DMS53 (cell line): ENCODE measurements at places on chromosomes 5 and 9.
A peak's percentile ranks its signal among the peaks of the same experiment; 100 is the strongest.

- DNase-seq = no peak
Observed at GRCh38 chr5:75366787-75367186, 29.8 kb downstream of the HMGCR start.

GRCh38 chr9:74463825-74464224 lies 33.3 kb upstream of the RORB start:
- DNase-seq = no peak

GRCh38 chr5:65835191-65835590 lies 91.2 kb upstream of the ERBIN start:
- DNase-seq = no peak

GRCh38 chr9:122274055-122274454 lies 9.4 kb downstream of the MRRF start:
- DNase-seq = no peak

GRCh38 chr9:121700832-121701419 lies 49.5 kb downstream of the DAB2IP start:
- DNase-seq = no peak

- DNase-seq = no peak
Observed at GRCh38 chr5:17096952-17097695, 120.3 kb upstream of the BASP1 start.

DNA sequence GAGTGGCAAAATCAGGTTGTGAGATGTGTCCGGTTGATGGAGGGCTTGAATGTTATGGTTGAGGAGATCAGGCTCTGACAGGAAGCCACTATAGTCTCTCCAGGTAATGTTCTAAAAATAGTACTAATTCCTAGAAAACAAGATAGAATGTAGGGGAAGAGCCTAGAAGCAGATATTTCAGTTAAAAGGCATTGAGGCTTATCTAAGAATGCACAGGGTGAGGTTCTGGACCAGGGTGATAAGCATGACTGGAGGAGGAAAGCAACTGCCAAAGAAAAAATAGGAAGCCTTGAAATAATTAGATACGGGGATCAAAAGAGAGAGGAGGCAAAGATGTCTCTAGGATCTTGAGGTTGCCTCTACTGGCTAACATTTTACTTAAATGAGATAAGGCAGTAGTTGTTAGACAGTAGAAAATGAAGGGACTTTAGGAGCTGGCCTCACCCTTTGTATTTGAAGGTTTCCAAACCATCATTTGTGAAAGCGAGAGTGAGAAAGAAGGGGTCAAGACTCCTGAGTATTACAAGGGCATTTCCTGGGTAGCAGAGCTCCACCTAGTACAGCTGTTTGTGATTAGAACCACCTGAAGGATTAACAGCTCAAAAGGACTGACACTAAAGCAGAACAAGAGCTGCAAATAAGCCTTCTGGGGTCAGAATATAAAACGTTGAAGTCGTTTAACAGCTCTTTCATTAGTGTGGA lies 15.4 kb upstream of the ARL15 start:
- no peak for DNase-seq

DNA sequence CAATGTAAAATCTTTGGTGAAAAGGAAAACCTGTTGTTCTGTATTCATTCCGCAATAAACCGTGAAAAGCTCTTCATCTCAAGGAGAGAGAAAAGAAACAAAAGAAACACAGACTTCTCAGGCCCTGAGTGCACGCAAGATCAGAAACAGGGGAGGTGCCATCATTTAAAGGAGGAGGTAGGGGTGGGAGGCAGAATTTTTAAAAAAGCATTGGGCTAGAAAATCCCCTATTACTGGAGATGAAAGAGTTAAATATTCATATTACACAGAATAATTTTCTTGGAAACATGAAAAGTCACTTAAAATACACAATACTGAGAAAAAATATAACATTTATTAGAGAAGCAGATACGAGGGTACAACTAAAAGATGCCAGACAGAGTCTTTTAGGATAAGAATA lies 56.3 kb downstream of the USP20 start:
- no peak for DNase-seq

- DNase-seq = no peak
Observed at GRCh38 chr5:31738199-31738598, 99.3 kb downstream of the PDZD2 start.

GRCh38 chr9:105911104-105911911 lies 217.0 kb downstream of the TMEM38B start:
- no peak for DNase-seq

GRCh38 chr5:36610621-36611020 lies 4.2 kb downstream of the SLC1A3 start:
- no peak for DNase-seq

DNA sequence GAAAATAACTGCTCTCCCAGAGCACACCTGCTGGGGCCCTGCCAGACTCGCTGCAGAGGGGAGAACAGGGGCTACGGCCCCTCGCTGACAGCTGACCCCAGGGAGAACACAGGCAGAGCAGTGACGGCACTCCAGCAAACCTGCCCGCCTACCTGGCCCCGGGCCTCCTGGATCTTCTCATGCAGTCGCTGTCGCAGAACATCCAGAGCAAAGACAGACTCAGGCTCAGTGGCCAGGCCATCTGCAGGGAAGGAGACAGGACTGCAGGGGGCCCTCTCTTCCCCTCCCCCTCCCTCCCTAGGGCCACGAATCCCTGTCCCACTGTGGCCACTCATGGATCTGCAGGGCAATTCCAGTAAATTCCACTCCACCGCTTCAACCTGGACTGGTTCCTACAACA lies 2.4 kb downstream of the SURF6 start:
- no peak for DNase-seq

DNA sequence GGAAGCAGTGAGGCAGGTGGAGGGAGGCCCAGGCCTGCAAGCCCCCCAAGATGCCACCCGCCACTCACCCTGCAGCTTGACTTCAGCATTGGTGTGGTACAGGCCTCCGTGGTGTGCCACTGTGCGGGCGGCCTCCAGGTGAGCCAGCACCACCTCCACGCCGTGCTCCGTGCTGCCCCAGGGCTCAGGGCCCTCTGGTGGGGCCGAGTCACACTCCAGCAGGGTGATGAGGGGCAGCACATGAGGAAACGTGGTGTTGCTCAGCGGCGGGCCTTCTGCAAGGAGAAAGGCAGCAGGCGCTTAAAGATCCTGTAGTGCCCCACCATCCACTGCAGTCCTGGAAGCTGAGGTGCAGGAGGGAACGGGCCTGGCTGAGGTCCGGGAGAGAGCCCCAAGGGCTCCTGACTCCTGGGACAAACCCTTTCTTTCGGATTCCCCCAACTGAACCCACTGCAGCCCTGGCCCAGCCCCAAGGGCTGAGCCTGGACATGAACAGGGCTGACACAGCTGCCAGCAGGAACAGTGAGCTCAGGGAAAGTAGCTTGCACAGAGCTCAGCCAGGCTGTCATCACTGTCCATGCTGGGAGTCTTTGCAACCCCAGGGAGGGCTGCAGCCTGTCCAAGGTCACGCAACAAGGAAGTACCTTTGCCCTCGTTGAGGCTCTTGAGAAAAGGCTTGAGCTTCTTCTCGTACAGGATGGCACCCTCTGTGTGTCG lies 4.7 kb upstream of the TOR2A start:
- DNase-seq = peak; percentile 29

DNA sequence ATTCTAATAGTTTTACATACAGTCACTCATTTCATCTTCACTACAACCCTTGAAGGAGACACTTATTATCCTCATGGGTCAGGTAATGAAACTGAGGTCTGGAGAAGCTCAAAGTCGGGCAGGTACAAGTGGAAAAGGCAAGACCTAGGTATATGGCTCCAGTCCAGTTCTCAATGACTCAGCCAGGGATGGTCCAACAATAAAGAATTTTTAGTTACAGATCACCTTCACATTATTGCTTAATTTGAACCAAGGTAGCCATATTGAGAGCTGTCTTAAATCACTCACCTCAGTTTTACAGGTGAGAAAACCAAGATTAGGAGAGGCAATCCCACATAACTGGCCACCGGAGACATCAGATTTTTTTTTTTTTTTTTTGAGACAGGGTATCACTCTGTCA lies 55.4 kb downstream of the PTPN3 start:
- no peak for DNase-seq
